Activated naive CD4-positive, alpha-beta T cell (primary cell): ENCODE measurements at places on chromosomes 4 and X.

- no peak for DNase-seq
Observed at GRCh38 chr4:25860586-25861279, 2.1 kb downstream of the SEL1L3 start.

GRCh38 chr4:113423631-113424030, 337.9 kb downstream of the CAMK2D start:
- DNase-seq, result no peak

GRCh38 chr4:105780176-105780575, 71.6 kb downstream of the GSTCD start:
- no peak for DNase-seq

- no peak for DNase-seq
Observed at GRCh38 chr4:141465171-141465570, 171.2 kb upstream of the IL15 start.

- no peak for DNase-seq
Observed at GRCh38 chr4:11116940-11117339, 311.8 kb downstream of the HS3ST1 start.

DNA sequence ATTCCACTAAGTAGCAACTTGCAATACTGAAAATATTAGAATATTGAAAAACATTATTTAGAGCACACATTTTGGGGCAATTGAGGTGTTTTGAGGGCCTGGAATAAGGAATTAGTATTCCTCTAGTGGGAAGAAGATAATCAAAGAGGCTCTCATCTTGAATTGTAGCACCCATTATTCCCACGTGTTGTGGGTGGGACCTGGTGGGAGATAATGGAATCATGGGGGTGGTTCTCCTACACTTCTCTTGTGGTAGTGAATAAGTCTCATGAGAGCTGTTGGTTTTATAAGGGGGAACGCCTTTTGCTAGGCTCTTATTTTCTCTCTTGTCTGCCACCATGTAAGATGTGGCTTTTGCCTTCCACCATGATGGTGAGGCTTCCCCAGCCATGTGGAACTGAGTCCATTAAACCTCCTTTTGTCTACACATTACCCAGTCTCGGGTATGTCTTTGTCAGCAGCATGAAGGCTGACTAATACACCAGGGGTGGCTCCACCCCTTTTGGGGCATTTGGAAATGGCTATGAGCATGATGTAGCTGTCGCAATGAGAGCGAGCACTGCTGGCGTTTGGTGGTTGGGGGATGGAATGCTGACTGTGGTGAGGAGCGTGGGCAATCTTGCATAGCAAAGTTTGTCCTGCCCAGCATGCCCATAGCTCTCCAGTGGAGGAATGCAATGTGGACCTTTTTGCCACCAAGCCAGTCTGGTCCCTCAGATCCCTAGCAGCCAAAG, 308.2 kb downstream of the FRMPD4 start:
- no peak for DNase-seq

DNA sequence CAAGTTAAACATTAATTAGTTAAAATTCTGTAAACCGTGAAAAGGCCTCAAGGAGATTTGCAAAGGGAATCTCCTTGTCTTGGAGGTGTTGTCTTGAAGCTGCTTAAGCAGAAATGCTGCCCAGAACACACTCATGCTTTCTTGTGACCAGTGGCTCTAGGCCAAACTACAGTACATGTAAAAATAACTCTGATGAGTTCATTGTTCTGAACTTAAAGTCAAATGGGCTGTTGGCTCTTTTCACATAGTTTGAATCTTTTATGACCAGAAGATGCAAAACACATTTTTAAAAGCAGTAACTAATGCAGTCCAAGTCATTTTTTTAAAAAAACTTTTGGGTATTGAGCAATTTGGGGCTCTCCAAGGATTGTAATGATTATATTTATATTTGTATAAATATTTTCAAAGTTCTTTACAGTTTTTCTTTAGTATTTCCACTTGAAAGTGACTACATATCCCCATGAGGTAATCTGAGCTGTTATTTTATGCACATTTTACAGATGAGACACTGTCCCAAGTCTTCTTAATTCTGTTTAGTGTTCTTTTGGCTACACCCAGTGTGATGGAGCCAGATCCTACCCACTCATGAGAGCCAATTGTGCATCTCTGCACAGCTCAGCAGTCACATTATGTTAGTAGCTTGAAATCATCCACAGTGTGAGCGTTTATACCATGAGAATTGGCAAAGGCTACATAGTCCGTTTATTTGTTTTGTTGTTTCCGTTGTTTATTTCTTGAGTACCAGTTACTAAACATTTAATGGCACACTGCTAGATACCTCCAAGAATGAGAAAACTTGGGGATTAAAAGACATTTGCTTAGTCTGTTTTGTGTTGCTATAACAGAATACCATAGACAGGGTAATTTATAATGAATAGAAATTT, 112.8 kb upstream of the ATXN3L start:
- DNase-seq, result no peak

GRCh38 chr4:40587351-40587750, 42.3 kb downstream of the RBM47 start:
- no peak for DNase-seq

- no peak for DNase-seq
Observed at GRCh38 chr4:36551697-36552214, 270.3 kb downstream of the DTHD1 start.

- no peak for DNase-seq
Observed at GRCh38 chr4:83361416-83362103, 26.9 kb upstream of the HPSE start.

DNA sequence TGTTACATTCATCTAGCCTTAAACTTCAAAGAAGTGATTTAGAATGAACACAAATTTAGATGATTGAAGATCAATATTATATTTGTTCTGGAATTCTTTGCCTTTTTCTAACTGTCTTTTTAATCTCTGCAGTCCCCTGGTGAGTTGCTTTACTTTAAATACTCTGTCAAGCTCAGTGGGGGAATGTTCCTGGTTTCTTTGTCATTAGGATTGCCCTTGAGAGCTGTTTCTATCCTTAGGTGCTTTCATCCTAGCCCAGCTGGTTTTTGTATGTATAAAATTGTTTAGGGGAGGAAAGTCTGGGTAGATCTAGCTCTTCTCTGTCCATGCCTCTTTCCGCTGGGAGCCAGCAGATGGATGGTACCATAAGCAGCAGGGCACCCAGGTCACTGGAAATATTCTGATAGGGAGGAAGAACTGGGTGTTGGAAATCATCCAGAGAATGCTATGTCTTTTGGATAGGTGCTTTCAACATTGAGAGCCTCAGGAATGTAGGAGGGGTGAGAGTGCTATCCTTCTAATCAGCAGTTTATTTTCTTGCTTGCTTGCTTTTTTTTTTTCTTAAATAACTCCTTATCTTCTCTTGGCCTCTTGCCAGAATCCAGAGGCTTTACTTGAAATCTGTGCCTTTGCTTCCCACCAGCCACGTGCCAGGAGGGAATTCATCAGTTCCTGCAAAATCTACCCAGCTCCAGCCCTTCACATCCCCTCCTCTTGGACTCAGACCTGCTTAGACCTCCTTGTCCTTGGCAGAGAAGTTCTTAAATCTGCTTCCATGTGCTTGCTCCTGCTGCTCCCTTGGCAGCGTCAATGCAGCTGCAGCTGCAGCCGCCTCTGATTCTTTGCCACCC, 215.3 kb upstream of the ANXA3 start:
- no peak for DNase-seq

GRCh38 chr4:38468339-38468866, 195.6 kb upstream of the KLF3 start:
- DNase-seq, result no peak

- DNase-seq, result no peak
Observed at GRCh38 chrX:52359614-52360232, 9.1 kb upstream of the XAGE2 start.

DNA sequence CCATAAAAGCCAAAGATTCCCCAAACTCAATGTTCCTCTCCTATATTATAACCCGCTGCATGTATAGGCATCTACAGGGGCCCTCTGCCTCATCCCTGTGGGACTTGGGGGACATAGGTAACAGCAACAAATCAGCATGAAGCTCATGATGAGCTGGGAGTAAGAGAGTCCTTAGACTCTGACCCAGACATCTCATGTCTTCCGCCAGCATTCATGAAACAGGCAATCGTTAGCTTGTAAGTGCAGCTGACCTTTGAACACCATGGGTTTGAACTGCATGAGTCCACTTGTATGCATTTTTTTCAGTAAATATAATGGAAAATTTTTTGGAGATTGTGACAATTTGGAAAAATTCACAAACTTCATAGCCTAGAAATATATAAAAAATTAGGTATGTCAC, 10.4 kb upstream of the SCOC start:
- no peak for DNase-seq

DNA sequence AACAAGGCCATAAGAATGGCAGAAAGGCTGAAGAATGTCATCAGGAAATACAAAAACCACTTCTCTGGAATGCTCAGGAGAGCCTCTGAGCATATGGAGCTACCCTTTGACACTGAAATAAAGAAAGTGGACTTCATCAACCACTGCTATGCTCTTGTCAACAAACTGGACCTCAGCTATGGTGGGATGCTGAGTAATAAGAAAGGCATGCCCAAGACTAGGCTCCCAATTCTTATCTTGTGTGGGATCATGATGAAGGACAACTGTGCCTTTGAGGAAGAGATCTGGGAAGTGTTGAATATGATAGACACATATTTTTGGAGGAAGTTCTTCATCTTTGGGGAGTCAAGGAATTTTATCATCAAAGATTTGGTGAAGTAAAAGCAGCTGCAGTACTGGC, 86.9 kb upstream of the MAGEB16 start:
- no peak for DNase-seq

DNA sequence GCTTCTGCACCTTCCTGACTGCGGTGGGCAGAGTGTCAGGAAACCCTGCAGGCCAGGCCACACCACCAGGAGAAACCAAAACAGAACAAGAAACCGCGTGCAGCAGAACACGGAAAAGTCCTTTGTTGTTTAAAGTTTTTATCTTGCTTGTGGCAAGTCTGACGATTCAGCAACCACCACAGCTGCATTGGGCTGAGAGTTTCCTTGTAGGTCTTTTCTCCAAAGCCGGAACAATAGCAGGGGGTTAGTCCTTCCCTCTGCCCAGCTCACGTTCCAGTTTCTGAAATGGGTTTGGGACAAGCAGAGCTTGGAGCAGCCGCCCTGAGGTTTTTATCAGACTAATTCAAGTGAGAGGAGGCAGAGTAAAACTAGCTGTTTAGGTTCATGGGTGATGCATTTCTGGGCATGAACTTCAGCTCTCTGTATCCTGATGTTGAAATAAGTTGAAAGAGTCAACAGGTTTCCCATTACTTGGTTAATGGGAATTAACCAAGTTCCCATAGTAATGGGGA, 216.9 kb downstream of the PTTG2 start:
- no peak for DNase-seq

- no peak for DNase-seq
Observed at GRCh38 chr4:10983268-10983667, 298.7 kb upstream of the CLNK start.

- DNase-seq, result no peak
Observed at GRCh38 chrX:153074935-153075334, 2.7 kb downstream of the PNMA6A start.

DNA sequence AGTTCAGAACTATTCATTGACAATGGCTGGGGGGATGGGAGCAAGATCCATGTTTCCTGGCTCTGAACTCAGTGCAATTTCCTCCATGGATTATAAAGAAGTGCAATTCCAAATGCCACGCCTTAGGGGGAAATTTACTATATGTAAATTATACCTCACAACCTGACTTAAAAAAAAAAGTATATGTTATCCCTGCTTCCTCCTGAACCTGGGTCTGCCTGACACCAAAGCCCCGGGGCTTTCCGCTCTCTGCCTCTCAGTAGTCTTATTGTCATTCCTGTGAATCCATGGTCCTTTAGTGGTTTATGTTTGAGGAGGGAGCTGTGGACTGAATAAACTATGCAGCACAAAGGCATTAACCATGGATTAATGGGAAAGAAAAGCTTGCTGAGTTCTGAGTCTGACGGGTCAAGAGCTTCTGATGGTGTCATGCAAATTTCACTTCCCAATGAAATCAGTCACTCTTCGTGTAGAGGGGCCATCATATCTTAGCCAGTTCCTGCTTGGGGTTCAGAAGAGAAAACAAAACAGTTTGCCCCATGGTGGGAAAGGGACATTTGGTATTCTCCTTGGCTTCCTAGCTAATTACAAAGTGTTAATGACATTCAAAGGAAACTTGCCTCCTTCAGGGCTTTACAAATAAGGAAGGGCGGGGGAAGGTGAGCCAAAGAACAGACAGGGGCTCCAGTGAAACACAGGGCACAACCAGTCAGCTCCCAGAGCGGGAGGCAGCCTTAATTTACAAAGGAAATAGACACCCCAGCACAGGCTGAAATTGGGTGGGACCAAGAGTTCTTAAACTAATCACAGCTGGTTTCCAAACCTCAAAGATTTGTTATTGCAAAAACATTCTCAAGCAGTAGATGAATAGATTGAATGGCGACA, 14.3 kb downstream of the FAM9C start:
- no peak for DNase-seq

GRCh38 chr4:7201420-7202305, 9.3 kb downstream of the SORCS2 start:
- no peak for DNase-seq

DNA sequence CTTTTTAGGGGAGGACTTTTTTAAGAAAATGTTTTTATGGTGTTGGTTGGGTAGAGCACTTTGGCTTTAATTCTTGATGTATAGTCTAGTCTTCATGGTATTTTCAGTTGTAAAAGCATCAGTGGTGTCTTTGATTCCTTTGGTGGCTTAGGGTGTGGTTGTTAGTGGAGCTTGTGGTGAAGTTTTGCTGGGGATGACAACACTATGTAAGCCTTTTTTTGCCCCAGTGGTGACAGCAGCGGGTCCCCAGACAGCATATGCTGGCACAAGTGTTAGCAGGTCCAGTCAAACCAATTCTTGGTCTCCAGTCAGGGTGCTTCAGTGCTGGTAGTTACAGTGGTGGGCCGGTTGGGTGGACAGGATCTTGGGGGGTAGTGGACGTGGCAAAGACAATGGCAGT, 52.0 kb downstream of the CHIC1 start:
- DNase-seq, result no peak

DNA sequence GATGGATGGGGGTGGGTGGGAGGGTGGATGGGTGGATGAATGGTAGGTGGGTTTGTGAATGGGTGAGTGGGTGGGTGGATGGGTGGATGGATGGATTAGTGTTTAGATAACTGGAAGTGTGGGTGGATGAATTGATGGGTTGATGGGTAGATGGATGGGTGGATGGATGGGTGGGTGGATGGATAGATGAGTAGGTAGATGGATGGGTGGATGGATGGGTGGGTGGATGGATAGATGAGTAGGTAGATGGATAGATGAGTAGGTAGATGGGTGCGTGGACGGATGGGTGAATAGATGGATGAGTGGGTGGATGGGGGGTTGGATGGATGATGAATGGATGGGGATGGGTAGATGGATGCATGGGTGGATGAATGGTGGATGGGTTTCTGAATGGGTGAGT, 20.3 kb upstream of the ASMTL start:
- no peak for DNase-seq

DNA sequence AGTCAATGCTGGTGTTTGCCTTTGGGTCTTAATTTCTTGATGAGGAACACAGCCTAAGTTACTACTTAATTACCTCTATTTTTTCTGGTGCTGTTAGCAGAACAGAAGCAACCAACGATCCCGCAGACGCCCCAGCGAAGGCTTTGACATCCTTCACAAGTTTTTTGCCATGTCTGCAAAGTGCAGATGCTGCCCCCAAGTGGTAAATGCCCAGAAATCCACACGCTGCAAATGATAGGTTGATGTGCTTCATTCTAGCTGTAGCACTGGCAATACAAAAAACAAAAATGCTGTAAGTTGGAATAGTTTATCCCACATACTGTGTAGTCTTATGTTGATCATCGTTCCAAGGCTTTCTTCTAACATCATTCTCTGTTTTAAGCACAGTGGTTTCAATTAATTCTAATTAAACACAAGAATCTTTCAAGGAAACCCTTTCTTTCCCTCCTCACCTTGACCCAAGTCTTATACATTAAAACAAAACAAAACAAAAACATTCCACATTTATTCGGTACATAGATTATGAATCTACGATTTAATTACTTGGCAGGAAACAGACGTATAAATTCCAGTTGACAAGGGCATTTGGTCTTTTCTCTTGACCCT, 1.2 kb downstream of the PNPLA4 start:
- peak; percentile 30 for DNase-seq
